ENCODE measurements at places on chromosomes 12 and 14. TPM values are rescaled to one million over a fixed set of nuclear protein-coding genes. Genes with fewer than 3 reads are reported as not detected.

The HVCN1 gene
- total RNA-seq, result 6.0 TPM

The KRT7 gene
- 1,591 TPM for total RNA-seq

The SLCO1B3 gene
- not detected for total RNA-seq

The TNFAIP2 gene
- total RNA-seq, result 37.9 TPM

The STON2 gene
- 0.18 TPM for total RNA-seq

The WNT1 gene
- not detected for total RNA-seq

The GARIN6 gene
- total RNA-seq, result not detected

The STRAP gene
- 94.8 TPM for total RNA-seq

The NTS gene
- not detected for total RNA-seq
